GM23248 (cell line): ENCODE measurements at places on chromosomes 6 and 20. TPM values are rescaled to one million over a fixed set of nuclear protein-coding genes. Genes with fewer than 3 reads are reported as not detected.

- peak; percentile 40 for DNase-seq
Measured at GRCh38 chr20:17571153-17571527, 1.3 kb downstream of the DSTN start.

DNA sequence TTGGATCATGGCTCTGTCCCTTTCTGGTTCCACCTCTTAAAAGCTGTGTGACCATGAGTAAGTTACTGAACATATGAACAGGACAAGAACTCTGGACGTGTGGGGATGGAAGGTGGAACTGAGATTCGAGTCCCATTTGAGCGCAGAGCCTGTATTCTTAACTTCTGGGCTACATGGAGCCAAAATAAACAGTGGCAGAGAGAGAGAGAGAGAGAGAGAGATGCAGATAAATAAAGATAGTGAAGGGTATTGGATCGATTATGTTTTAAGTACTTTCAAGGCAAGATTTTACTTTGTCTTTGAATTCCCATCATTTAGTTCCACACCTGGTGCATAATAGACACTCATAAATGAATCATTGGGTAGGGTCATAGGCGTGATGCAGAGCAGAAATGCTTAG lies 39.7 kb downstream of the SLC35D3 start:
- DNase-seq, result no peak

DNA sequence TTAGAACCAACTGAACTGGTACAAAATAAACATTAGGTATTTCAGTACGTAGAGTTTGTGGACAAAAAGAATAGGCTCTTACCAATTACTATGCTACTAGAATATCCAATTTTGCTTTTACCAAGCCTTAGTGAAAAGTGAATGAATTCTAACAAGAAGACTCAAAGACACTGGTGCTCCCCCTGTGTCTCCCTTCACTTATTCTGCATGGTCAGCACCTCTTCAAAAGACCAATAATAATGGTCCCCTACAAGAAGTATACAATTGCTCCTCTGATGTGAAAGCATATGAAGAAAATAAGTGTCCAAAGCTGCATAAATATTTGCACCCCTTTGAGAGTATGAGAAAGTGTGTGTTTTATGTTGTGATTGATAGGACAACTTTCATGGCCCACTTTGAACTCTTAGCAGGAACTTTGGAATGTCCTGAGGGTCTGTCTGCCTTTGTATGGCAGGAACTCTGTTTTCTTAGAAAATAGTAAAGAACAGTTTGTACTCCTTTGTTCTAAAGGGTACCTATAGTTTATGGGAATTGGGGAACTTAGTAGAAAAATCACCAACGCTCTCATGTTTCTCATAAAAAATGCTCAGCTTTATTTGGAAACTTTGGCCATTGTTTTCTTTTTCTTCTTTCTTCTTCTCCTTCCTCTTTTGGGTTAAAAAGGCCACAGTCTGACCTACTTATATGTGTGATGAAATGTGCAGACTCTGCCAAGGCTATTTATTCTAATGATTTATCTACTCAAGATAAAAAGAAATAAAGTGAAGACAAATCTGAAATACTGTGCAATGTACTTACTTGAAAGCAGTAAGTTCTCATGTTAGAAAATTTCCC lies 352.4 kb downstream of the LAMA2 start:
- DNase-seq, result peak; percentile 8

DNA sequence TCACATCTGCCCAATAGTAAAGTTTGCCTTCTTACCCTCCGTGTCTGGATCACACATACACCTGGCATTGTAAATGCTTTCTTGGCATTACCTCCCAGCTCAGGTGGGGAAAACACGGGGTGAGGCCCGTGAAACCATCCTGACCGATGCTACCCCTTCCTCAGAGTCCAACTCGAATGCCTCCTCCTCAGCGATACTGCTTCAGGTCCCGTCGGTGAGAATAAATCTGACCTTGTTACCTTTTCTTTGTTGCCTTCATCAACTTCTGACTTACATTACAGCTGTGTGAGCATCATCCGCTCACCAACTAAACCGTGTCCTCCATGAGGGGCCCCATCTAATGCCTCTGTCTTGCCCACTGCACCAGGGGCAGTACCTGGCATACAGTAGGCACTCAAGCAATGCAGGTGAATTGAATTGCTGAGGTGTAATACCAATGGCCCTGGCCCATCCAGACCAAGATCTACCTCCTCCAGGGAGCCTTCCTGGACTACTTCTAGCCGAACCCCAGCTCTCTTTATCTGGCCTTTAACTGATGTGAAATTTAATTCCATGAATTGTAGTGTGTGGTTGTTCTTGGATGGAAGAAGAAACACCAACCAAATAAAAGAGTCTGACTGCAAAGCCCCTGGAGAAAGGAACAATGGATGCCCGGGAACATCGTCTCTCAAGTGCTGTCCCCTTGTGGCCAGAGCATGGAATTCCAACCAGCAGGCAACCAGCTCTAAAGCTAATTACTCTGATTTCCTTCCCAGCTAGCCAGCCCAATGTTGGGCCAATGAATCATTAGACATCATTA lies 141.5 kb downstream of the ANKRD60 start:
- peak; percentile 76 for DNase-seq

The RAB44 gene
- total RNA-seq, result not detected in 2 replicates

DNA sequence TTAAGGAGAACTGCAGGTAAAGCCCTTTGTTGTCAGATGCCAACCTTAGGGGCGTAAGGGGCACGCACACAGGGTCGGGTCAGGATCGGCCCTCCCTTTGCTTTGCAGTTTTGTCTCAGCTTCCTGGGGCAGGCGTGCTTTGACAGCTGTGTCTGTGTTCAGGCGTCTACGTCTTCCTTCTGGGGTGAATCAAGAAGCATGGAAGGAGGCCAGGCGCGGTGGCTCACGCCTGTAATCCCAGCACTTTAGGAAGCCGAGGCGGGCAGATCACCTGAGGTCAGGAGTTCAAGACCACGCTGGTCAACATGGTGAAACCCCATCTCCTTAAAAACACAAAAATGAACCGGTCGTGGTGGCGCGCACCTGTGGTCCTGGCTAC lies 1.3 kb downstream of the ZGPAT start:
- no peak for DNase-seq

DNA sequence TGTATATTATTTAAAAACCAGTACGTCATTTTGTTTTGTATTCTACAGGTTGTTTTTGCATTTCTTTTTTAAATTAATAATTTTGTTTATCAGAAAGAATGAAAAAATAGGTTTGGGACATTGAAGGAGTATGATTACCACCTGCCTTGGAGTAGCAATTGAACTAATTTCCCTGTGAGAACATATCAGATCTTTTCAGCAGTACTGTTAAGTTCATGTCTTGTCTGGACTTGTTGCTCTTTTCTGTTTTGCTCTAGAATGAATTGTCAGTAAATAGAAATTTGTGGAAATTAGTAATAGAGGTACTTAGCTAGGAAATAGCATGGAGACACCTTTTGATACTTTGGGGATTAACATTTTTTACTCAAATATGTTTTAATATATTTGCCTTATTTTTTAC lies 24.3 kb downstream of the HSF2 start:
- DNase-seq, result no peak

- no peak for DNase-seq
Measured at GRCh38 chr6:96965492-96965891, 41.0 kb downstream of the KLHL32 start.

- no peak for DNase-seq
Measured at GRCh38 chr20:59448196-59448595, 147.8 kb downstream of the EDN3 start.

GRCh38 chr6:160156842-160157241 lies 35.2 kb downstream of the SLC22A1 start:
- DNase-seq, result peak; percentile 27

- DNase-seq, result no peak
Measured at GRCh38 chr20:62849431-62849830, 12.2 kb downstream of the TCFL5 start.

DNA sequence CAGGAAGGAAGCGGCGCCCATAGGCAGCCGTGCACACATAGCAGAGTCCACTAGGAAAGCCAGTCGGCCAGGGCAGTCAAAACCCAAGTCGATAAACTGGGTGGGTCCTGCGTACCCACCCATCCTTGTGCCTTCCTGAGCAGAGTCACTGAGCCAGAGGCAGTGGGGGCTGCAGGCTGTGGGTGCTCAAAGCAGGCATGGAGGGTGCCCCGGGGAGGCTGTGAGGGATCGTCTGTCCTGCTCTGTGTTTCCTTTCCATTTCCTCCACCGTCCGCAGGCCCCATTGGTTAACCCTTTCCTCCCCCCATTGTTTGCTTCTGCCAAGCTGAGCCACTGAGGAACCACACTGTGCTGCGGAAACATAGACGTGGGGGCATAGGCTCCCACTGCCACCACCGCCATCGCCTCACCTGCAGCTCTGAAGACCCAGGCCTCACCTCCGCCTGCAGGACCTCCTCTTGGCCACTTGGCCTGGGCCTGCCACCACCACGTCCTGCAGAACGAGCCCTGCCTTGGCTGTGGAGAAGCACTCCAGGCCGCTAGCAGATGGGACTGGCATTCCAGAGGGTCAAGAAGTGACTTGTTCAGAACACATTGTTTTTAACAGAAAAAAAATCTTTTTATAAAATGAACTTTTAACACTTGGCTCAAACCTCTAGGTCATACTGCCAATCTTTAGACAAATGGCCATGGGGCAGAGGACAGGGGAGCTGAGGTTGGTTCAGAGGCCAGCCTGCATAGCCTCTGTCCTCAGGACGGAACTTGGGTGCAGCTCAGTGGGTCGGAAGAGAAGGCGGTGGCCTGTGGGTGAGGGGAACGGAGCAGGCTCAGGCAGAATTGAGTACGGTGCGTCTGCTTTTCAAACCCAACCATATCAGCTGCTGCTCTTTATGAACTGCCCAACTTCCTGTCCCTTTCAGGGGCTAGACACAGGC lies 52.6 kb downstream of the TCP11 start:
- DNase-seq, result no peak
